Muscle of leg (tissue), 16 donors: ENCODE measurements at places on chromosomes 3 and 15. TPM values are rescaled to one million over a fixed set of nuclear protein-coding genes. Genes with fewer than 3 reads are reported as not detected.

DNA sequence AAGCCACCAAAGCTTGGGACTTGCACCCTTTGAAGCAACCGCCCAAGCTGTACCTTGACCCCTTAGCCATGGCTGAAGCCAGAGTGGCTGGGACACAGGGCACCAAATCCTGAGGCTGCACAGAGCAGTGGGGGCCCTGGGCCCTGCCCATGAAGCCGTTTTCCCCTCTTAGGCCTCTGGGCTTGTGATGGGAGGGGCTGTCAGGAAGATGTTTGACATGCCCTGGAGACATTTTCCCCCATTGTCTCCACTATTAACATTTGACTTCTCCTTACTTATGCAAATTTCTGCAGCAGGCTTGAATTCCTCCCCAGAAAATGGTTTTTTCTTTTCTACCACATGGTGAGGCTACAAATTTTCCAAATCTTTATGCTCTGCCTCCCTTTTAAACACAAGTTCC is 522.2 kb downstream of the EDEM1 start:
- DNase-seq, result no peak

Gene TATDN2
- 8.2 TPM for total RNA-seq

Gene AHSG
- 0.75 TPM for total RNA-seq

- no peak for DNase-seq
These were observed 135.6 kb downstream of the ADAMTS9 start for GRCh38 chr3:64552160-64552559.

DNA sequence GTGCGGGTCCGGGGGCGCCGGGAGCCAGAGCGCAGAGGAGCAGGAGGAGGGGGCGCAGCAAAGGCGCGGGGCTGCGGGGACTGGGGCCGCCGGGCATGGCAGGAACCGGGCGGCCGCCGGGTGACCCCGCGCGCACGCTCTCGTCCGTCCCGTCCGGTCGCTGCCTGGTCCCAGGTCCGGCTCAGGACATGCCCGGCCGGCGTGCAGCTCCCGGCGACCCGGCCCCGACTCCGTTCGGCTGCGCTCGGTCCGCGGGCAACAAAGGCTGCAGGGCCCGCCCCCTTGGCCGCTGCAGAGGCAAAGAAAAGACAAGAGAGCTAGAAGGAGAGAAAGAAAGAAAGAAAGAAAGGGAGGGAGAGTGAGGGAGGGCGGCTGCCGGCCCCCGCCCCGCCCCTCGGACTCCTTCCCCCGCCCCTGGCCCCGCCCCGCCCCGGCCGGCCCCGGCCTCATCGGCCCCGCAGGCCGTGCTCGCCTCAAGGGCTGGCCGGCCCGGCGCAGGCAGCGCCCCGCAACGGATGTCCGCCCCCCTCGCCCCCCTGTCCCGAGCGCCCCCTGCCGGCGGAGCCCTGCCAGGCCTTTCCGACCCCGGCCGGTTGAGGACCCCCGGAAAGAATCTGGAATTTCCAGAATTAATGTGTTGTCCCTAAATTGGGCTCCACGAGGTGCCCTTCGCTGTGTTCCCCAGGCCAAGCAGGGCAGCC is at the start of gene ADAMTS7:
TSS of gene ADAMTS7 (minus strand) at position 341 of the 701 bp plus-strand sequence. CDS start at position 97, 244 bp downstream.
- peak; percentile 89 for DNase-seq

- DNase-seq, result no peak
These were observed 13.2 kb upstream of the RPL32 start for GRCh38 chr3:12854565-12854964.

Gene STIMATE
- total RNA-seq, result 6.0 TPM

- DNase-seq, result peak; percentile 36
These were observed 56.8 kb upstream of the NEK10 start for GRCh38 chr3:27425896-27426565.
